Activated CD4-positive, alpha-beta T cell treated with anti-CD3 and anti-CD28 coated beads, Interleukin-2, amount 50 U/mL, for 1 hour (primary cell): ENCODE measurements at places on chromosomes 16 and 17.

DNA sequence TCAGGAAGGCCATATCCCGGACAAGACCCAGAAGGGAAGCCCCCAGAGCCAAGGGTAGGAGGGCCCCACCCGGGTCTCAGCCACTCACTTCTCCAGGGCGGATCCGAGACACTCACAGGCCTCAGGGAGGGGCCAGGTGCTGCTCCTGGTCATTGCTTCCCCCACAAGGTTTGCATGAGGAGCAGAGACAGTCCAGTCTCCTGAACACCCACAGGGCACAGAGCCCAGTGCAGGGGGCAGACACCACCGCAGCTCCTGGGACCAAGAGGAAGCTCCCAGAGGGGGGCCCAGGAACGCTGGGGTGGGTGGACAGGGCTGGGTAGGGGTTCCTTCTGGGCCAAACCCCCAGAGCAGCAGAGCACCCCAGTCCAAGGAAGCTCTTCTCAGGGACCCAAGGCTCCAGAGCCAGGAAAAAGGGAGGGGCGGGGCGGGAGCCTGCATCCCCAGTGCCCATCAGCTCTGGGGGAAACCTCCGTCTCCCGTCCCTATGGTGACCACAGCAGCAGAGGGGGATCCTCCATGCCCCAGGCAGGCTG lies 709 bp upstream of the MRPL28 start:
- no peak for DNase-seq

DNA sequence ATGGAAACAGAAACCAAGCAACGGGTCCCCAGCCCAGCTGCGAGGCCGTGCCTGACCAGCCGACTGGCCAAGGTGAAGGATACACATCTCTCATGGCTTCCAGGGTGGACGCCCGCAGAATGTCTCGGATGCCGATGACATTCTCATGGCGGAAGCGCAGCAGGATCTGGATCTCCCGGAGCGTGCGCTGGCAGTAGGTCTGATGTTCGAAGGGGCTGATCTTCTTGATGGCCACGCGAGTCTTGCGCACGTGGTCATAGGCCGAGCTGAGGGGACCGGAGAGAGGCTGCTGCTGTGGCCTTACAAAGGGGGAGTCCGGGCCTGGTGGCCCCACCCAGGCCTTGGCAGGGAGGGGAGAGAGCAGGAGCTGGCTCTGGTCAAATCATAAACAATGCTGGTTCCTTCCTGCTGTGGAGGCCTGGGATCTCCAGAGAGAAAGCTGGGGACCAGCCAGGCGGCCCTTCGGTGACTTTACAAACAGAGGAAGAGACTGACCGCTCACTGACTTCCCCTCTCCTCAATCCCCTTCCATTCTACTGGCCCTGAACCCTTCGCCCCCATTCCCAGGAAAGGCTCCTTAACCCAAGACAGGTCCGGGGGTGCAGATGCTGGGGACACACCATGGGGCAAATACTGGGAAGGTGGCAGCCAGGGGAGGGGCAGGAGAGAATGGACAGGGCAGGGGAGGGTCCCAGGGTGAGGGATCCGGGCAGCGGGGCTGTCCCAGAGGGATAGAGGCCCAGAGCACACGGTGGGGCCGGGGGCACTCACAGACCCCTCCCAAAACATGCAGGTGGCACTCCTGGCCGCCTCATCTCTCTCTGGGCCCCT lies 1.1 kb downstream of the MAPK3 start:
- DNase-seq = no peak

DNA sequence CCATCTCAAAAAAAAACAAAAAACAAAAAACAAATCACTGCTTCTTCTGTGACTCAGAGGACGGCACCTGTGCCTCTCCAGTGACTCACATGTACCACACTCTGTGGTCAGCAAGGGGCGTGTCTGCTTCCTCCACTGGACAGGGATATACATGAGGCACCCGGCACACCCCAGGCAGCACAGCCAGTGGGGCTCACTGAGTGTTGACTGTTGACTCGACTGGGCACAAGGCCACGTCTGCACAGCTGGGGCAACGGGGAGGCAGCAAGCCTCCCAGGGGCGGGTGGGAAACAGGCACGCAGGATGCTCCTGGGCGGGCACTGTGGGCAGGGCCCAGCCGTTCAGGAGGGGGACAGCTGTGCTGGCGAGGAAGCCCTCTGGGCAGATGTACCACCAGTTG lies 64.1 kb downstream of the TIMM22 start:
- DNase-seq = peak; percentile 8

DNA sequence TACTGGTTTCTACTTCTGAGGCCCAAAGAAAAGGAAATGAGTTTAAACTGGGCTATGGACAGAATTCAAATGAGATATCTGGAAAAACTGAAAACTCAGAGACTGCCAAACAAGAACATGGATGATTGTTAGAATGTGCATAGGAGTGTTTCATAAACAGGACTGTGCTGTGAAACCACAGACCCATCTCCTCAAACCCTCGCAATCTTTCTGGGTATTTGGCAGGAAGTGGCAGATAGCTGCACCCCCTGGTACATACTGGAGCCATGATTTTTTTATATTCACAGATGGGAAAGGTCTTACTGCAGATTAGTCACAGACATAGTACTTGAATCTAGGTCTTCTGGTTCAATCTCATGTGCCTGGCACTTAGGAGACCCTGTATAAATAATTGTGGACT lies 145.0 kb downstream of the CCDC182 start:
- DNase-seq = no peak

GRCh38 chr16:68073902-68074760 lies 11.0 kb upstream of the NFATC3 start:
- DNase-seq = no peak
